ENCODE measurements at places on chromosomes 7 and 10.
A peak's percentile ranks its signal among the peaks of the same experiment; 100 is the strongest.

DNA sequence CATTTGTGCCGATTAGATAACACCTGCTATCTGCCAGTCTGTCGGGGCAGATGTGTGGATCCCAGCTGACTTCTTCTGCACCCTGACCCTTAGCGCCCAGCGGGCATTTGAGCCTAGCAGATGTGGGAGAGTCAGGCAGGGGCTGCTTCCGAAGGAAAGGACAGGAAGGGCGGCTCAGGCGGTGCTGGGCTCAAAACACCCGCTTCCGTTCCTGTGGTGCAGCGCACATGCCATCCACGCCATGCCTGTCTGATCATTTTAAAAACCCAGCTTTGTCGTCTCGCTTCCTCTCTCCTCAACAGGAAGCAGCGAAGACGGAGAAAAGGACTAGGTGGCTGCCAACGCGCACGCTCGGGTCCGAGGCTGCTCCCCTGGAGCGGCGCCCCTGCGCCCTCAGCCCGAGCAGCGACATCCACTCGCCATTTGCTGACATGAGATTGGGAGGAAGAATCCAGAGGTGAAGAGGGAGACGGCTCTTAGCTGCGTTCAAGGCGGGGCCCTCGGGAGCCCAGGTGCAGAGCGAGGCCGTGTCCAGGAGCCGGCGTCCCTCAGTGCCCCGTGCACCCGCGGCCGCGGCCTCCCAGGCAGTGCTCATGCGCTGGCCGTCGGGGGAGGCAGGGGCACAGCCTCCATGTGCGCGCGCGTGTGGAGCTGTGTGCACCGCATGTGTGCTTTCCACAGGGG lies 5.9 kb upstream of the BHLHA15 start:
- no peak for DNase-seq

DNA sequence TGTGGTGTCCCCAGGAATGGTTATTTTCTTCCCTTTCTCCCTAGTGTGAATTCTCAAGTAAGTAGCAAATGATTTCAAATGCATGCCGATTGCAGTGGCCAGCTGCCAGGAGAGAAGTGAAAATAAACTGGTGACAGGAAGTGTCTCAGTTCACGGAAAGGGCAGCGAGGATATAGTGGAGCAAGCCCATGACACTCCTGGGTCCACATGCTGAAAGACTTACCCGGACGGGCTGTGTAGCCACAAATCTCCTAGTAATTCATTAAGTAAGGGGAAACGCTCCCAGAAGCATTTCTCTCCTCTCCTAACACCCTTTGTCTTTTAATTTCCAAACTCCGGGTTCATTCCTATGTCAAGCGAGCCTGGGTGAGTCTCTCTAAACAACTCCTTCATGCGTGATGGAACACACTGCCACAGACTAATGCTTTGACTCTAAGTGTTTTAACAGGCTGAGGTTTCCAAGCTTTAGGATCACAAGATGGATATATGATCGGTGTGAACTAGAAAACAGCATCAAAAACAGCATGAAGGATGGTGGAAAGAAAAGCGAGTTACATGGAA lies 125.6 kb downstream of the CYP26A1 start:
- DNase-seq, result no peak

DNA sequence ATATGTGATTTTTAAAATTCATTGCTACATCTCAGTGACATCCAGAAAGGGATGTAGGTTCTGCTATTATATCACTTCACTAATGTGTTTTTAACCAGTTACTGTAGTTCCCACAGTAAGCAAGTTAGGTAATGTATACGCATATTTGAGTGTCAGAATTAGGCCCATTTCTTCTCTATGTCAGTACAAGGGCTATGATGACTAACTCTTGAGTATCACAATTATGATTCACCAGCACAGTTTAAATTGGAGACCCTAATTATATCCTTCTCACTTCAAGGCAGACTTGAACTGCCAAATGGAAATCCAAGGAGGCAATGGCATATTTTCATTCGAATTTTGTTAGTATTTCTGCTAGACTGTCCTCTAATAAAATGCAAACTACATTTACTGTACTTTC lies 23.6 kb downstream of the BZW2 start:
- DNase-seq, result no peak

GRCh38 chr7:151018421-151019129 lies 5.7 kb downstream of the ATG9B start:
- DNase-seq, result no peak

GRCh38 chr7:148972375-148972774 lies 55.9 kb downstream of the PDIA4 start:
- DNase-seq, result no peak

DNA sequence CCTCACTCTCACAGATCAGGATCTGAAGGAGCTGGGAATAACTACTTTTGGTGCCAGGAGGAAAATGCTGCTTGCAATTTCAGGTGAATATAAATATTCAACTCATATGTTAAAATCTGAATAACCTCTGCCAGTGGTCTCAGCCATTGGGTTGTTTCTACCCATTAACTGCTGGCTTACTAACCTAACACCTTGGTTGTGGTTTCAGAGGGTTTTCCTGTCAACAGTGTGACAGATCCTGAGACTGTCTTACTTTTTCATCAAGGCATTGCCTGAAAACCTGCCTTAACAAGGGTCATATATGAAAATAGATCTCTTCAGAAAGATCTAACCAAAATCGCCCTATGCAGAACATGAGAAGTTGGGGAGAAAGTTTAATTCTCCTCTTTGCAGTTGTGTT lies 307.7 kb downstream of the BICC1 start:
- no peak for DNase-seq

DNA sequence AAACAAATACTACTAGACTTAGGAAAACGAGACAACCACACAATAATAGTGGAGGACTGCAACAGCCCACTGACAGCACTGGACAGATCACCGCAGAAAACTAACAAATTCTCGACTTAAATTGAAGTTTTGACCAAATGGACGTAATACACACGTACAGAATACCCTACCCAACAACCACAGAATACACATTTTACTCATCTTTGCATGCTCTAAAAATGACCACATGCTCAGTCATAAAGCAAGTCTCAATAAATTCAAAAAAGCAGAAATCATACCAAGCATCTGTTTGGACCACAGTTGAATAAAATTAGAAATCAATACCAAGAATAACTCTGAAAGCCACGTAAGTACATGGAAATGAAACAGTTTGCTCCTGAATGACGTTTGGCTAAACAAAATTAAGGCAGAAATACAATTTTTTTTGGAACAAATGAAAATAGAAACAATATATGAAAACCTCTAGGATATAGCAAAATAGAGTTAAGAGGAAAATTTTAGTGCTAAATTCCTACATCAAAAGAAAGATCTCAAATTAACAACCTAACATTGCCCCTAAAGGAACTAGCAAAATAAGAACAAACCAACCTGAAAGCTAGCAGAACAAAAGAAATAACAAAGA lies 30.6 kb downstream of the MAPK8 start:
- DNase-seq, result peak; percentile 24

- no peak for DNase-seq
Observed at GRCh38 chr7:42315103-42315502, 78.1 kb upstream of the GLI3 start.

GRCh38 chr7:79692015-79692414 lies 238.5 kb upstream of the MAGI2 start:
- no peak for DNase-seq

DNA sequence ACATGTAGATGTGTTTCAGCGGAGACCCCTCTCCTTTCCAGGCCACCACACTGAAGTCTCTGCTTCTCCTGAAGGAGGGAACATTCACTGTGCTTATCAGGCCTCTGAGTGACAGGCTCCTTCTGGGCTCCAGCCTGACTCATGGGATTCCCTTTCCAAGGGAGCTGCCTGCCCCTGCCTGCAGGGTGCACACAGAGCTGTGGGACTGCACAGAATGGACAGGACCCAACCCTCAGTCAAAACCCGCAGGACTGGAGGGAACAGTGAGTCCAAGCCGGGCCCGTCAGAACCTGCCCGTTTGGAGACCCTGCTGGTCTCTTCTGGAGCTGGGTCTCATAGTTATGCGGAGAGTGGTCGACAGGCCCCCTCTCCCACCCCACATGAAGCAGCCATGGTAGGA lies 32.6 kb downstream of the PLAC9 start:
- no peak for DNase-seq

- no peak for DNase-seq
Observed at GRCh38 chr10:60955316-60955715, 11.3 kb upstream of the RHOBTB1 start.

GRCh38 chr7:17773289-17773626 lies 167.0 kb downstream of the SNX13 start:
- DNase-seq, result no peak

GRCh38 chr7:115217373-115217772 lies 295.5 kb downstream of the MDFIC start:
- DNase-seq, result peak; percentile 5

- peak; percentile 9 for DNase-seq
Observed at GRCh38 chr7:118153551-118154177, 30.3 kb upstream of the LSM8 start.

DNA sequence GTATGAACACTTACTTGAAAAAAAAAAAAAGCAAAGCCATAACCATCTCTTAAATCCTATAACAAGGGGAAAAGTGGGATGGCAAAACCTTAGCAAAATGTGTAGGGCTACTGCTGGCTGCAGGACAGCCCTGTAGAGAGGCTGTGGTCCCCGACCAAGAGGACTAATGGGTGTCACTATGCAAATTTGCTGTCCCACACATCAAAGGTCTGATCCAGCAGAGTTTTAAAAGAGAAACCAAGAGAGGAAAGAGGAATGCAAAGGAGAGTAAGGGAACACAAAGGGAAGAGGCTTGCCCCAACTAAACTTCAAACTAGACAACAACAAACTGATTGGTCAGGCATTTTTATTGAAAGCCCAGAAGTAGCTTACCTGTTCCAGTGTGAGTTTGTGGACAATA lies 3.1 kb upstream of the ZNRF2 start:
- no peak for DNase-seq

- no peak for DNase-seq
Observed at GRCh38 chr7:140033036-140033435, 29.7 kb downstream of the PARP12 start.

GRCh38 chr10:112374724-112375541 lies 1.0 kb downstream of the ACSL5 start:
- peak; percentile 68 for DNase-seq

DNA sequence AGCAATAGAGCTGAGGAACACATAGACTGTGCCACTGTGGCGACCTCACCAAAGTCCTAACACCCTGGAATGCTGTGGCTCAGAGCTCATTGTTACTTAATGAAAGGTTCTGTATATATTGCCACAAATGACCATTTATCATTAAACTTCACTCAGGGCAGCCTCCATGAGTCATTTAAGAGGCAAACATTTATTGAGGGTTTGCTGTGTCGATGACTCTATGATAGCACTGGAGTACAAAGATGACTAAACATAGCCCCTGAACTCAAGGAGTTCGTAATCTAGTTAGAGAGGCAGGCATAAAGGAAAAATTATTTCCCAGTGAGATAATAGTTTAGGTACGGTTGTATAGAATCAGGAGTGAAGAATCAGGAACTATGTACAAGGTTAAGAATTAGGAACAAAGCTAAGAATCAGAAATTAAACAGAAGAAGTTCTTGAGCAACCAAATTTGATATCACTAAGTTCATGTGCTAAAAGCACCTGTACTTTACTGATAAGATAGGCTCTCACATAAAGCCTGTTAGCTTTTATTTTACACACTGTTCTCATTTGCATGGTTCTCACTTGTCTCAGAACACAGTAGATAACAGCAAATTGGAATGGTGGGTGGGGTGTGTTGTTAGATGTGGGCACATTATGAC lies 7.9 kb downstream of the ENTPD7 start:
- no peak for DNase-seq

- no peak for DNase-seq
Observed at GRCh38 chr7:114802632-114803031, 119.3 kb upstream of the MDFIC start.

- DNase-seq, result no peak
Observed at GRCh38 chr7:154451480-154452457, 399.6 kb downstream of the DPP6 start.

DNA sequence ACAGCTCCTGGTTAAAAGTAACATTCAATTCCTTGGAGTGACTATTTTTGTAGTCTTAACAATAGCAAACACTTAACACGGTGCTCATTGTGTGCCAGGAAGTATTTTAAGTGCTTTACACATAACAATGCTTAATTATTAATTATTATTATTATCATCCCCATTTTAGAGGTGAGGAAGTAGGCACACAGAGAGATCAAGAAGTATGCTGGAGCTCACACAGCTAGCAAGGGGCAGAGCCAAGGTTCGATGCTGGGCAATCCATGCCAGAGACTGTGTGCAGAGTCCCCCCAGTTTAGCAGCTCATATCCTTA lies 48.2 kb upstream of the SMNDC1 start:
- DNase-seq, result no peak

DNA sequence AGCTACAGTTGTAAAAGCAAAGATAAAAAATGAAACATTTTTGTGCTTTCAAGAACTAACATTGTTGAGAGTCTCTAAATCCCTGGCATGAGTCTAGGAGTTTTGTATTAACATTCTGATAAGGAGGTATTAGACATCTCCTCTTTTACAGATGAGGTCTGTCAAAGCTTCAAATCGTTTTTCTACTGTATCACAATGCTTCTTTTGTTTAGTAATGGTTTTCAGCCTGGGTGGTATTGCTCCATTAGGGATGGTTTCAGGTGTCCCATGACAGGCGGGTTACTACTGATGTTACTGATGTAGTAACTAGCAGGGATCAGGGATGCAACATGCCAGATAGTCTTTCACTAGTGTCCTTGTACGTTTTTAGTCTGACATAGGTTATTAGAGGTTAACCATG lies 27.4 kb downstream of the STAM start:
- DNase-seq, result no peak

GRCh38 chr10:17958049-17958448 lies 6.3 kb downstream of the SLC39A12 start:
- no peak for DNase-seq

DNA sequence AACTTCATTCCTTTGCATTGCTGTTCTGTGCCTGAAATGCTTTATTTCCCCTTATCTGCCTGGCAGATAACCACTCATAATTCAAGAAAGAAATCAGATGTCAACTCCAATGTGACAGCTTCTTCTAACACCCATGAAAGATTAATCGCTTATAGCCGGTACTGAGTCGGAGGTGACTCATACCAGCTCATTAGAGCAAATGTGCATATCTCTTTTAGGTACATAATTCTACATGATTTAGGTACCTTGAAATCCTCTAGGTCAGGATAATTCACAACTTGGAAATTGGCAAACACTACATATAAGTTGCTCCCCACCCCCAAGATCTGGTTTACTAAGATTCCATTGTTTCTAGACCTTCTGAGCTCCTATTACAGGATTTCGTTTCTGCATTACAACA lies 554.4 kb upstream of the SORCS1 start:
- DNase-seq, result no peak

All from GM20000 (cell line).